Cerebellar nuclear complex (tissue), 1 donor: ENCODE measurements at places on chromosomes 3 and 15.

DNA sequence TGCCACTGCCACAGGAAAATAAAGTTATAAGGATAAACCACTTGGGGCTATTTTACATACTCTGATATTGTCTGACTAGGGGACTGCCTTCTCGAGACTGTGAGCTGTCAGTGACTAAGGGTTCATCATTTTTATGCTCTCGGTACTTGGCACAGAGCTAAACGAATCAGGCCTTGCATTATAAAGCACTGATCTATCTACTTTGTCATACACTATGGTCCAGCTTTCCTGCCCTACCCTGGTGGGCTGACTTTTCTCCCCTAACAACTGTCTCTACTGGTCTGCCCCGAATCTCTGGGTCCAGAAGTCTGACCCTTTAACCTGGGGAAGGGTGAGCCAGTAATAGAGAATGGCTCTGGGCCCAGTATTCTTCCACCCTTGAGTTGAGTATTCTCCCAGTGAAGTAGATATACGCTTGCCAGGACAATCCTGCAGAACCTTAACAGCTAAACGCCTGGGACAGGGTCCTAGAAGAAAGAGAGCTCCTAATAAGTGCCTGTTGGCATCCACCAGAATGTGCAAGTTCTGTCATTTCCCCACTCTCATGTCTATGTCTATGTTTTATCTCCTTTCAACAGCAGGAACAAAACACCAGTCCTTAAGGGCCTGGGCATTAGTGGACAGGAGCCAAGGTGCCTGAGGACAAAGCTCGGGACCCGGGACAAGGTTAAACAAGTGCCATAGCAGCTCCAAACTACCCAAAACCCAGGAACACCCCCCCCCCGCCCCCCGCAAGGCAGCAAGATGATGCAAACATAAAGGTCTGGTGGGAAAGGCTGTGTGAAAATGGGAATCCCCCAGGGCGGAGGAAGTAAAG lies 1.2 kb downstream of the LARP6 start:
- no peak for DNase-seq

DNA sequence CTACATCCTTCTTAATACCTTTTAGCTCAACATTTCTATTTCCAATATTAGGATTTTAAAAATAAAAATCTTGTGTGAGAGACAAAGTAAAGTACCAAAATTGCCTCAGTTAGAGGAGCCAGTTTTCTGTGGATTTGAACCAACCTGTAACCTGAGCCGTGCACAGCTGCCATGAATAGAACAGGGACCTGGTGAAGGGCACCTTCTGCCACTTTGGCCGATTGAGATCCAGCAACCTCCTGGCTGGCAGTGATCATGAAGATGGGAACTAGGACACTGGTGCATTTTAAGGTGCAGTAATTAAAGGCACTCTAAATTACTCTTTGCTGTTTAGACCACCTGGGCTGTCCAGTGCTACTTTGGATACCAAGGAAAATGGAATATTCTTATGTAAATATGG lies 34.3 kb upstream of the TRAK1 start:
- peak; percentile 54 for DNase-seq

GRCh38 chr3:55143336-55143735 lies 215.5 kb upstream of the LRTM1 start:
- no peak for DNase-seq

DNA sequence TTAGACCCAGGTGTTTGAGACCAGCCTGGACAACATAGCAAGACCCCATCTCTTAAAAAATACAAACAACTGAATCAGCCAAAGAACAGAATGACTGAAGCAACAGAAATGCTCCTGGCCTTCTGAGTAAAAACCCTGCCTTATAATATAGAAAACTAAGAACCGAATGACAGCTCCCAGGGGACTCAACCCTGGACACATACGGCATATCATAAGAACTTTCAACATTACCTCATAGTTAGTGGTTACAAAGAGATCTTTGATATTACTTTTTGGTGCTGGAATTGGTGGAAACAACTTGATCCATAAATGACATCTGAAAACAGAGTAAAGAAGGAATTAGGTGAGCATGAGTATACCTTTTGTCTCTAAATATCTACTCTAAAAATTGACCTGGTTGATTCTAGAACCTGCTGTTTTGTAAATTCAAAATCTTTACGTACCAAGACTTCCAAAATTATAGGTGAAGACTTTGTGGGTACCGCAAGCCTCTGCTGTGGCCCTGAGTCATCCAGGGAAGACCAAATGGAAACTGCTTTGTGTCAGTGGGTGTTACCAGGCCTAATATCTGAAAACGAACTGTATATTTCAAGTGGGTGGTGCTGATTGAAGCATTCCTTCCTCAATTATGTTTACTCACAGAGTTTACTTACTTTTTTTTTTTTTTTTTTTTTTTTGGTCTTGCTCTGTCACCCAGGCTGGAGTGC lies 35.5 kb downstream of the IL5RA start:
- DNase-seq = no peak

GRCh38 chr3:184767377-184767776 lies 44.6 kb upstream of the VPS8 start:
- DNase-seq = no peak

- DNase-seq = no peak
These were observed 40.0 kb downstream of the CRTAP start for GRCh38 chr3:33153782-33154181.

- no peak for DNase-seq
These were observed 202.8 kb upstream of the TBC1D5 start for GRCh38 chr3:17945018-17945798.

GRCh38 chr3:169454060-169454317 lies 209.5 kb downstream of the MECOM start:
- DNase-seq = no peak

DNA sequence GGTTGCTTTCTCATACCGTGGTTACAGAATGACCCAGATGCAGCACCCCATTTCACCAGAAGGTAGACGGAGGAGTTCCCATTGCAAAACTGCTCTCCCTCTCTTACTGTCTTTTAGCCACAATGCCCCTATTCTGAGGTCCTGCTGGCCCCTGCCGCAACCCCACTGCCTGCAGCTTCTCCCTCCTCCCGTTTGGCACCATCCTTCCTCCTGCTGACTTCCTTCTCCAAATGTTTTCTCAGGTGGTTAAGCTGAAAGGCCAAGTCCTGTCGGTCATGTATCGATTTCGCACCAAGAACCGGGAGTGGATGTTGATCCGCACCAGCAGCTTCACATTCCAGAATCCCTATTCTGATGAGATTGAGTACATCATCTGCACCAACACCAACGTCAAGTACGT lies 132.3 kb upstream of the ABHD17C start:
- no peak for DNase-seq

- peak; percentile 62 for DNase-seq
These were observed 13.8 kb downstream of the EXOSC7 start for GRCh38 chr3:44989636-44990373.

GRCh38 chr3:11679964-11680363 lies 36.2 kb upstream of the VGLL4 start:
- DNase-seq = no peak

DNA sequence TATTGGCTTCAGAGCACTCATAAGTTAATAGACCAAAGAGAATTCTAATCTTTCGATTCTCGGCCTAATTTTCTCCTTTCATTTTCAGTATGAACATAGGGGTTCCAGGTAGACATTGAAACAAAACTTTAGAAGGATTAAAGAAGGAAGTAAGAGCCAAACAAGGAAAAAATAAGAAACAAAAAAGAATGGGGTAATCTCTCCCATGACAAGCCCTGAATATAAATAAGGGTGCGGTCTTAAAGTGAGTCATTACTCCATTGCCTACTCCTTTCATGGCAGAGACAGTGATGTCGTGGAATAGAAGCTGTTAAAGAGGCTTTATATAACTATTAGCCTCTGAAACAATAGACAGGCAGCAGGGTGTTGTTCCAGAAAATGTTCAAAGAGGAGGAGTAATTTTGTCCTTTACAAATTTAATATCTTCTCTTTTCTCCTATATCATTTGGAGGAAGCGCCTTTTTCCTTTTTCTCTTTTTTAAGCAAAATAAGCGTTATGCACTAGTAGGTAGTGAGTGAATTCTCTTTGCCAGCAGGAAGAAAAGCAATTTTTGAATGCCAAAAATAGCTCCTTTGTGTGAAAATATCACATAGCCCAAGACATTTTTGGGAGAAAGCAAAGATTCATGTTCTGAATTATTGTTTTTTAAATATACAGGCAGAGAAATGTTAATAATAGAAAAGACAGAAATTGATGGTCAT lies 607.9 kb upstream of the KCNMB2 start:
- DNase-seq = no peak

- no peak for DNase-seq
These were observed 32.6 kb upstream of the RAB6B start for GRCh38 chr3:133928136-133928893.

GRCh38 chr15:31377030-31377429 lies 50.4 kb downstream of the KLF13 start:
- DNase-seq = no peak

DNA sequence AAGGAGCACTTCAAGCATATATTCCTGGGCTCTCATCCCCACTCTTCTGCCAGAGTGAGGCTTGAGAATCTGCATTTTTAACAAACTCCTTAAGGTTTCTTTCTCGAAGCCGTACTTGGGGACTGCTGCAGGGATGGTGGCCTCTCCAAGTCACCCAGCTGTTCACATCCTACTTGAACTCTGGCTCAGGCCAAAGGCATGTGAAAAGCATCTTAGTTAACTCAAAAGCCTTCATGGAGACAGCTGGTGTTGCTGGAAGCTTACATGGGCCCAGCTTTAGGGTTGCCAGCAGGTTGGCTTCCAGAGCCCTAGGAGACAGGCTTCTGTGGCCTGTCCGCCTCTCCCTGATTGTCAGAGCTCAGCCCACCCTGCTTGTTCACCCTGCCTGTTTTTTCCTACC lies 139.2 kb downstream of the THSD4 start:
- no peak for DNase-seq

DNA sequence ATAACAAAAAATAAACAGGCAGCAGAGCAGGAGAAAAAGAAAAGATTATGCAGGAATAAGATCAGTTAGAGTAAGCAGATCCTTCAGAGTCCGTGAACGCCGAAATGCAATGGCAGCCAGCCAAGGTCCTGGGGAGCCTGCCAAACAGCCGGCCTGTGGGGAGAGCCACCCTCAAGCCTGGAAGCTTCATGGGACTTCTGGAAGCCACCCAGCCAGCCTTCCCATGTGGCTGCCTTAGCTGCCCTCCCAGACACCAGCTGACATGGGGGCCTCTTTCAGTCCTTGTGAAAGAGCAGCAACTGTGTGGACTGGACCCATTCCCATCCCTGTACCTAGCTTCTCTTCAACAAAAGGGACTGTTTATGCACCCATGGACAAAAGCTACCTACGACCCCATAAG lies 64.9 kb upstream of the RAD18 start:
- DNase-seq = no peak

- no peak for DNase-seq
These were observed 2.6 kb upstream of the FLNB start for GRCh38 chr3:58005669-58006068.

DNA sequence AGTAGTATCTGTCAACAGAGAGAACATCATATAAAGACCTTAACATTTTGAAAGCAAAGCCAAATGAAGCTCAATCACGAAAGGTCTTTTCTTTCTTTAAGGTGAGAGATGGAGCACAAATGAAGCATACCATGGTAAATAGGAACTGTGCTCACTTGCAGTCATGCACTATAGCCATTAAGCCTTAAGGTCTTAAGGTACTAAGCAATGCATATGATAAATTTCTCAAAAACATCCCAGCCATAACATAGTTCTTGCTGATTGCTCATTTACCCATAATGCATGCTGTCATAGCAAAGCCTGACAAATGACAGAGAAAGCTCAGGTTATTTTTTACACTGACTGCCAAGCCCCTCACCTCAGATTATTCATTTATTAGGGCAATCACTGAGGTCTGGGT lies 214.5 kb downstream of the MECOM start:
- DNase-seq = no peak

- DNase-seq = peak; percentile 7
These were observed 167.2 kb upstream of the KCNMB2 start for GRCh38 chr3:178369006-178369405.

GRCh38 chr15:59299929-59300617 lies 72.6 kb downstream of the MYO1E start:
- DNase-seq = no peak

- DNase-seq = no peak
These were observed 205.4 kb downstream of the PDZRN3 start for GRCh38 chr3:73419179-73419803.

DNA sequence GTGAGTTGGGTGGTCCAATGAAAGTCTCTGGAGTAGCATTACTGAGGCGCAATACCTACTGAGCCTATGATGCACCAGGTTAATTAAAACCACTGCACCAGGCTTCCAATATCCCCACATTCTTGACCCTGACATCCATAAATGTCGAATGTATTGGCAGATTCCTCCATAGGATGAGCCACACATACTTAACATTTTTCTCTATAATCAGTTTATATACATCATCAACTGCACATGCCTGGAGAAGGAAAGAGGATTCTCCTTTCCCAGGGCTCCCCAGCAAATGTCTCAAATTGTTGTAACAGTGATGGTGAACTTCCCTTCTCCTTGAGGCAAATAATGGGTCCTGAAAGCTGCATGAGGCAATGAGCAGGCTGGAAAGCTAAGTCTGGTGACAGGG lies 82.3 kb upstream of the LPP start:
- DNase-seq = no peak

DNA sequence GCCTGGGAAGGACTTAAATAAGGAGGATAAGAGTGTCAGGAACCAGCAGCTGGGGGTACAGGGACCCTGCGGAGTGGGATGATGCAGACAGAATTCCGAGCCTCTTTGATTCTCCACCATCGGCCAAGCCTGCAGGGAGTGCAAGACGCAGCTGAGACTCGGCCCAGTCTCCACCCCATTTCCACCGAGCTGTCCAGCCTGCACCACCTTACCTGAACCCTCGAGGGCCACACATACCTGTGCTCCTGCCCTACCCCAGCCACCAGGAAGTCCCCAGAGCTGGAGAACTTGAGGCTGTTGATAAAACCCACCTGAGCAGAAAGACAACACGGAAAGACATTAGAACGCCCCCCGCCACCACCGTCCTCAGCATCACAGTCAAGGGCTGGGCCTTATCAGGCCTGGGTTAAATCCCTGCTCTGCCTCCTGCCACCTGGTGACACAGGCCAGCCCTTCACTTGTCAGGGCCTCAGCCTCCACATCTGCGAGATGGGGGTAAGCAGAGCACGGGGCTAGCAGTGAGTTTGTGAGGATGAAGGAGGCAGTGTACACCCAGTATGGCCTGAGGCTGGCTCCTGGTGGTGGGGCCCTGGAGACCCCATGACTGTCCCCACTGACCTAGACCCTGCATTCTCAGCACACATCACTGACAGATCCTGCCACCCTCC lies 8.1 kb downstream of the RRP9 start:
- DNase-seq = no peak

GRCh38 chr3:72590732-72591221 lies 257.5 kb downstream of the SHQ1 start:
- no peak for DNase-seq
